Stimulated activated CD8-positive, alpha-beta memory T cell treated with anti-CD3 and anti-CD28 coated beads, Interleukin-4, amount 100 ng/mL, for 24 hours (primary cell): ENCODE measurements at places on chromosomes 16 and 17.

DNA sequence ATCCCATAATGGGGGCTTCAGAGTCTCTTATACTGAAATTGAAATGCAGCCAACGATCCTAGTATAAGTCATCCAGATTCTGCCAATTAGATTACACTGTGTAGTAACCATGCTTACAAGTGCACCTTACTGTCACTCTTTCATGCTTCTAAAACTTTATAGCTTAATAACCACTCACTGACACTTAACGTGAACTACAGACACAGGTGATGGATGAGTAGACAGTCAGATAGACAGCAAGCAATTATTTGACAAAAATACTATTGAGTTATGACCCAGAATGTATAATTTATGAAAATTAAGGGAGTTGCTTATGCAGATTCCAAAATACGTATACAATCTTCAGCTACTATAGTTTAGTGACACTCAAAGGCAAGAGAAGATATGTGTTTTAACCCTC, 6.3 kb downstream of the CDH8 start:
- no peak for DNase-seq

- no peak for DNase-seq
Measured at GRCh38 chr16:86697715-86698114, 119.4 kb downstream of the FOXL1 start.

DNA sequence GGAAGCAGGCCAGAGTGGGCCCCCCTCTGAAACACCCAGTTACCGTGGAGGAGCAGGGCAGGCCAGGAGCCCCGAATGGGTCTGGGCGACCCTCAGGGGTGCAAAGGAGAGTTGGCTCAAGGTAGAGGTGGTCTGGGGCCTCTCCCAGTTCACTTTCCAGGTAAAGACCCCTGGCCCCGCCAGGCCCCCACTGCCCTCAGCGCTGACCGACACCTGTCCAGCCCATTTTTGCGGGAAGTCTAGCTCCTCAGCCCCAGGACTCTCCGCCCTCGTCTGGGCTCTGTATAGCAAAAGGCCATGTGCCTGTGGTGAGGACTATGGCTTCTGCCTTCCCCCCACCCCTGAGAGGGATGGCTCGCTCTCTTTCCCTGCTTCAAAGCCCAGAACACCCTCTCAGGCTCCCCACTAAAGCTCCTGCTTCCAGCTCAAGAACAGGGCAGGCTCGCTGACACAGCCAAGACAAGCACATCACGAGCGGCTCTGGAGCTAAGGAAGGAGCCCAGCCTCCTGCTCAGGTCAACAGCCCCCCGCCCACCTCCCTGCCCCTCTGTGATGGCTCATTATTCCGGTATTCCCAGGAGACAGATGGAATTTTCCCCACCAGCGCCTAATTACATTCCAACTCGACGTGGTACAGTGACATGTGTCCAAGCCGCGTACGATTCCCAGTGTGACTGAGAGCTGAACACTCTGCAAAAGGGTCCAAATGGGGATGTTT, 59.4 kb downstream of the RTN4RL1 start:
- no peak for DNase-seq

GRCh38 chr16:85637061-85637807, 24.1 kb downstream of the GSE1 start:
- DNase-seq, result no peak

GRCh38 chr17:51730303-51731050, 428.0 kb downstream of the CA10 start:
- DNase-seq, result no peak

DNA sequence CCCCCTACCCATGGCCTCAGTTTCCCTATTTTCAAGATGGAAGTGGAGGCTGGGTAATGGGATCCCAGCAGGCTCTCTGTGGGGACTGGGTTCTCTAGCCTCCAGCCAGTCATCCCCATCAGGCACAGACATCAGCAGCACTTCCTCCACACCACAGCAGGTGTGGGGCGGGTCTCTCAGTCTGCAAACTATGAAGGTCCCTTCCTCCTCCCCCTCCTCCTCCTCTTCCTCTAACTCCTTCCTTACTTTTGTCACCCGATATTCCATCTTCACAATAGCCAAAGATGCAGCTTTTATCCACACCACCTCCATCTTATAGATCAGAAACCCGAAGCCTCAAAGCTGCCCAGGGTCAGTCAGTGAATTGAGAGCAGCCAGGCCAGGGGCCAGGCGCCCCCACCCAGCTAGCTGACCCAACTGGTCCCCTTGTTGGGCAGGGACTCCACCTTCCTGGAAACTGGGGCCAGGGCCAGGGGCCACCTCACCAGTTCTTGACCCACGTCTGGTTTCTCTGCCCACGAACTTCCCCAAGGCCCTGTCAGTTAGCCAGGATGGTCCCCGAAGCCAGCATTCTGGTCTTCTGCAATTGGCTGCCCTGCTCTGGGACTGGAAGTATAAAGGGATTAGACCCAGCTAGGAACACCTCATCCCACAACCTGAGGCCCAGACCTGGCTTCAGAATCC, 2.5 kb downstream of the FAM83G start:
- DNase-seq, result no peak
